CD4-positive, alpha-beta T cell treated with Interleukin-17A for 1 hour (primary cell): ENCODE measurements at places on chromosomes 7 and 10.

DNA sequence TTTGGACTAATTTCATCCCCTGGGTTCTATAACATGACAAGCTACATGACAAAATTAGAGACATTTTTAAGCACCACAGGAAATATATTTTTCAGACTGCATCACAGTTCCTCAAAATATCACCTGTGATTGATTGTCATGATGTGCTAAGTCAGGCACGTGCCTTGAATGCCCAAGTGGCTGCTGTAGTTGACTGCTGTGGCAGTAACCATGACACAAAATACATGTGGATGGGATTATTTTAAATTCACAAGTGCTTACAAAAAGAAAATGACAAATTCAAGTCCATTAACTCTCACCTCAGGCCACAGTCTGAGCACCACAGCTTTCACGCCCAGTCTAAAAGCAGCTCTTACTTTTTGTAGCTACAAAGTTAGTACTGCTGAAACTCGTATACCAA, 45.5 kb downstream of the TNPO3 start:
- DNase-seq: no peak

DNA sequence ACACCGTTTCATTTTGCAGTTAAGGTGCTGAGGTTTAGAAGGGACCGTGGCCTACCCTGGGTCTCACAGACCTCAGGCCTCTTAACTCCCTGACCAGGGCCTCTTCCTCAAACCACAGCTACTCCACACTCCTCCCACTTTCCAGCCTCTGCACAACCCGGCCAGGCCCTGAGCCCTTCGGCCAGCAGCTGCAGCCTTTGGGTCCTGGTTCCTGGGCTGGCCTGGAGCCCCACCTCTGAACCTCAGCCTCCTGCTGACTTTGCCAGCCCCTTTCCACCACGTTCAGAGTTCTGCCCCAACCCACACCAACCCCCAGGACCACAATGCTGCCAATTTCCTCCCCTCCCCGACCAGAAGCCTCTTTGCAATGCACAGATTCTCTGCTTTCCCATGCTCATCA, 84.1 kb downstream of the VOPP1 start:
- DNase-seq: no peak

- no peak for DNase-seq
Measured at GRCh38 chr7:87316097-87316700, 29.3 kb upstream of the CROT start.

DNA sequence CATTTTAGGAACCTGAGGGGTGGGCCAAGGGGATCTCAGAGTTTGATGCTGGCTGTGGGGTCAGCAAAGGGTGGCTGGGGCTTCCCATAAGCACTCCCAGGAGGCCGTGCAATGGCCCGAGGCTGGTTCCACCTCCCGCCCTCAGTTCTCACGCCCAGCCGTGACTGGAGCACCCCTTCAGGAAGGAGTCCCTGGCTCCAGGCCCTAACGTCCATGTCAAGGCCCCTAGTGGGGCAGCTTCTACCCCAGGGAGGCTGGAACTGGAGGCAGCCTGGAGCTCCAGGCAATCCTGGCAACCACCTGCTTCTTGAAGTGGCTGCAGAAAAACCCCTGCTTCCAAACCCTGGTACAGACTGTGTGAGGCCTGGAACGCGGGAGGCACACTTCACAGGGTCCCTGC, 165.5 kb downstream of the DIP2C start:
- no peak for DNase-seq

DNA sequence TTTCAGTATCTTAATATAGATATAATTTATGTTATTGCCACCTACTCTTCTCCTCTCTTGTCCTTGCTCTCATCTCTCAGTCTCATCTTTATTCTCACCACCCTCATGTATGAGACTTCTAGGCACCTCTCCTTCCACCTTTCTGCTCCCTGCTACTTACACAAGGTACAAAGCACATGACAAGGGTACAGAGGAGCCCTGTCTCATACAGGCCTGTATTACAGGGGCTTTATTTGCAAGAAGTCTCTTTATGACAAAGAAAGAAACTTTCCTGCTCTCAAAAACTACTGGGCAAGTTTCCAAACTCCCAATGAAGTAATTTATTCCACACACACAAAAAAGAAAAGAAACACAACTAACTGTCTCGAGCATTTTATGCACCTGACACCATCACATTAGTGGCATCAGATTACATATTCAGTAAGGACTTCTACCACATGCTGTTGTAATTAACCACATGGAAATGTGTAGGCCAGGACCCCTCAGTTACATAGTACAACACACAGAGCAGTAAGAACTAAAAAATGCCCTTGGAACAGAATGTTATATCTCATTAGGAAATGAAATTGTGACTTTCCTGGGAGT, 253.1 kb downstream of the FZD1 start:
- no peak for DNase-seq

- DNase-seq: no peak
Measured at GRCh38 chr7:155899596-155899995, 87.3 kb upstream of the SHH start.

DNA sequence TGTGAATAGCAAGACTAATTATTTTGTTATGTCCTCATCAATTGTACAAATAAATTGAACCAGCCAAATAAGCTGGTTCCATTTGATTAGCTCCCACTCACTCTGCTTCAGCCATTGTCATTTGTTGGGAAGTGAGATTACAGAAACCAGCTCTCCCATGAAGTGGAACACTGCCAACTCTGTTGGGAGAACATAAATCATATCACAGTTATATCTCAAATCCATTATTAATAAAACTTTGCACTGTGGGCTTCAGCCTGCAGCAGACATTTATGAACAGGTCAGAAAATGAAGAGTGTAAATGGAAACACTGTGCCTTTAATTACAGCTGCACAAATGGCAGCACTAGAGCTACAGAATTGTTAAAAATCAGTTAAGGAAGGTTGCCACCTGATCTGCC, 46.7 kb upstream of the TEX47 start:
- DNase-seq: no peak

DNA sequence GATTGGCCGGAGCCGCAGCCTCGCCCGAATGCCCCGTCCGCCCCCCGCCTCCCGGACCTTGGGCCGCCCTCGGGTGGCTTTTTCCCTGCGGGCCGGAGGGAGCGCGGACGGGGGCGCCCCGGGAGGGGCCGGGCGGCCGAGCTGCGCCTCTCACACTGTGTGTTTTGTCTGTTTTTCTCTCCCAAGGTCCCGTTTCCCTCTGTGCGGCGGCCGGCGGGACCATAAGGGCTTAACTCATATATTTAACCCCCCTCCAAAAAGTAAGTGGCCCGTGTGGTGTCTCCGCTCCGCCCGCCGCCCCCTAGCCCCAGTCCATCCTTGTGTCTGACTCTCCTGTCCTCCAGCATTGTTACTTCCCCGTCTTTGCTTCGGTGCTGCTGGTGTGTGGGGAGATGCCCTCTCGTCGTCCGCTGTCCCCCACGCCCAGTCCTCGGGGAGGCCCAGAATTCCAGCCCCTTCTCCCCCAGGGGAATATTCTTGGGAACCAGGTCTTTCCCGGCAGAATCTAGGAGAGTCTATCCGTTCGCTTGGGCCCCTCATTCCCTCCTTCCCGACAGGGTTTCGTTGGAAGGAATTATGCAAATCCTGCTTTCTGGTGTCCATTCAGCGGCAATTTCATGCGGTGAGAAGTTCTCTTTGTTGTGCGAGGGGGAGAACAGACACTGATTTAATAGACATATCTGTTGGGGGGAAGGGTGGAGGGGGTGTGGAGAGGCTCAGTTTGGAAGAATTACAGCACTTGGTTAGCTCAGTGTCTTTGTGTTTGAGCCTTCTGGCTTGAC, 1.3 kb downstream of the LCOR start:
- DNase-seq: peak; percentile 14

DNA sequence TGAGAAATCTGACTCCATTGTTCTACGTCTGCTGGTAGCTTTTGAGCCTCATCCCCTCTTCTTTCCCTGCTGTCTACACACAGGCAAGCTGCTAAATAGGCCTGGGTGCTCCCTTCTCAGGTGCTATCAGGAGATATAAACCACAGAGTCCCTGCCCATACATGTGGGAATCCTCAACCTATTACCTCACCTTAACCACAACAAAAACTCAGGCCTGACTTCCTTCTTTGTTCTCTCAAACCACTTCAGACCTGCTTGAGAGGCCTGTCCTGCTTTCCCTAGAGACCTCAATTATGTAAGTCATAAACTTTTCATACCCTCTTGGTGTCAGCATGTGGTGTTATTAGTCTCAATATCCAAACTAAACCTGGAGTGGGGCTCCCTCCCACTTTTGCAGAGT, 75.0 kb upstream of the MAGI2 start:
- DNase-seq: no peak

- no peak for DNase-seq
Measured at GRCh38 chr10:43383204-43383971, 12.0 kb downstream of the FXYD4 start.

DNA sequence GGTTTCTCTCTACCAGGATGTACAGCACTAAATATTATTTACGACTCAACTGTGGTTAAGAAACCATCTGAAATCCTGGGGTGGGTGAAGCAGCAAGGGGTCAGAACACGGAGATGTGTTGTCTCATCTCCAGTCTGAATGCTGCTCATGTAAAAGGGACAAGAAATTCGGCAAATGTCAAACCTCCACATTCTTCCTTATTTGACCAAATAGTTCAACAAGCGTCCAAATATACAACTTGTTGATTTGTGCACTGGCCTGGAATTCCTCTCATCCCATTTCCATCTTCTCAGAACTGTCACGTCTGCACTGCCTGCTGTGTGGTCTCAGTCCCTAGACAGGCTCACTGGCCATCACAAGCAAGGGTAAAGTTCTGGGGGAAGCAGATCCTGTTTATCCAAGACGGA, 520.0 kb downstream of the PARD3 start:
- no peak for DNase-seq

DNA sequence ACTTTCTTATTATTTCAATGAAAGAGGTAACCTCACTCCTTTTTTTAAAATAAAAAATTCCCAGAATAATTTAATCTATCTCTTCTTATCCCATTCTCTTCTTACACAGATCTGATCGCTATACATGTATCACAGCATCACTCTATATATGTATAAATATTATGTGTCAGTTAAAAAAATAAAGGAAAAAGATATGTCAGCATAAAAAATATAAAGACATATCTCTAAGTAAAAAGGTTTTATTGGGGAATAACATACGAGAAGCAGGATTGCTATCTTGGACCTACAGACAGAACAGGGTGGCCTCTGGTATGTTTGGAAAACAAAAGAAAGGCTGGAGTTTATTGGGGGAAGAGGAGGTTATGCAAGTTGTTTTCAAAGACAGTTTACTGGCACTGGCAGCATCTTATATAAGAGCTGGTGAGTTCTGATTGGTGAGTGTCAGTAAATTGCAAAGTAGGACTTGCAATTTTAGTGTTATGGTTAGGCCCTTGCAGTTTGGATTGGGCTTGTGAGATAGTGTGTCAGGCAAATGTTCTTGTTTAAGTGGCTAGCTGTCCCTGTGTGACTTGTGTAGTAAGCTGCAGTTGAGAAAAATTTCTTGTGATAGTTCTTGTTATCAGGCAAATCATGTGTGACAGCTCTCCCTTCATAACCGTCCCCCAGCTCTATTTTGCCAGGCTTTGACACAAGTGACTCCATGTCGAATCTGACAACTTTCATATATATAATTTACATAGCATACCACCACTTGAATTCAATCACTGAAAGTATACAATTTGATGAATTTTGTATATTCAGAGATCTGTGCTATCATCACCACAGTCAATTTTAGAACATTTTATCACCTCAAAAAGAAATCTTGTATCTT, 118.2 kb downstream of the HBP1 start:
- no peak for DNase-seq

- DNase-seq: no peak
Measured at GRCh38 chr7:506391-506831, 13.2 kb downstream of the PDGFA start.

GRCh38 chr7:144671429-144671828, 164.4 kb downstream of the TPK1 start:
- no peak for DNase-seq

- DNase-seq: no peak
Measured at GRCh38 chr10:3763852-3764625, 21.0 kb downstream of the KLF6 start.

DNA sequence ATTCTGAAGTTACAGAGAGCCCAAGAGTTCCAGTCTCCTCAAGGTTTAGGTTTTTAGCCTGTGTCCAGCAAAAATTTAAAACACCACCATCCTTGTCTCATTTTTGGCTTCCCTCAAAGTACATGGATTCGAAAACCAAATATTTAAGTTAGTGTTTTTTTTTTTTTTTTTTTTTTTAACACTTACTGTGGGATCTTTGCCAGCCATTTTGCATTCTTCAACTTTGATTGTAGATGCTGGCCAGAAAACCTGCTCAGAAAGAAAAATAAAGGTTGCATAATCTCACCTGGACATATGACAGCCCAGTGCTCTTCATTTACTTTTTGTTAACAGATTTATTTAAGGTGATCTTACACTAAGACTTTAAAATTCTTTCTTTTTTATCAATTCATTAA, 91.6 kb downstream of the SEMA3C start:
- no peak for DNase-seq

DNA sequence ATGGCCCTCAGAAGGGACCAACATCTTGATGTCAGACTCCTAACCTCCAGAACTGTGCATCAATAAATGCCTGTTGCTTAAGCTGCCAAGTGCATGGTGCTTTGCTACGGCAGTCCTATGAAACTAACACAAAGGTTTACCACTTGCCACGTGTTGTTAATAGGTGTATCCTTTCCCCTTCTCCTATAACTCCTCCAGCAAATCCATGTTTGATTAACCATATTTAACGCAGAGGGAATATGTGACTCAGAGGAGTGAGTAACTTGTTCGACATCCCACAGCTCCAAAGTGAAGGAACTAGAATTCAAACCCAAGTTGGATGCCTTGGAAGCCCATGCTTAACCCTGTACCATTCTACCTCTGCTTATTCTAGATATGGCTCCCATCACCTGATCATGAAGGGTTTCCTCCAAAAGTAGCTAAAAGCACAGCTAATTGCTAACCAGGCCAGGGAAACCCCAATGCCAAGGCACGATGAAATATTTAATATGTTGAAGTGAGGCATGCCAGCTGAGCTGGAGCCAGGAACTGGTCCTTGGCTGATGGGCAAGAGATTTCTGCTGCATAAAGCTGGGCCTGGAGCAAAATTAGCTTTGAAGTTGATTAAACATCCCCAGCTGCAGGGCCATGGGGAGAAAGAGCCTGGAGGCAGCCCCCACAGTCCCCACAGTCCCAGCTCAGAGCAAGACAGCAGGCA, 131.9 kb downstream of the C10orf90 start:
- DNase-seq: no peak

GRCh38 chr10:74011770-74012169, 13.9 kb downstream of the VCL start:
- no peak for DNase-seq

DNA sequence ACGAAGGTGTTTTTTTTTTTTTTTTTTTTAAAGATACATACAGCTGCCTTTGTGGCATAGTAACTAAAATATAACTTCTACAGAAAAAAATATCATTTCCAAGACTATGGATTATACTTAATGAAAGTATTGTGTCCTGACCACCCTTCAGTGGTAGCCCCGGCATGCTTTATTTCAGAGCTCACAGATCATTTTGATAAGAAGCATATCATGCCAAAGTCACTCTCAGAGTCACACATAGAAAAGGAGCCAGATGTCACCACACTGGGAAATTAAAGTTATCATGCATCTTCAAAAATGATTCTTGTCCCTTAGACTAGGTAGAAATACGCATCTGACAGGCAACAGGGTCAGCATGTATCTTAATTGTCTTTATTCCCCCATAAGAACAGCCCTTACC, 3.0 kb downstream of the ADARB2 start:
- no peak for DNase-seq

- DNase-seq: no peak
Measured at GRCh38 chr10:91090761-91091529, 129.5 kb upstream of the PCGF5 start.
